ENCODE measurements at places on chromosomes 2 and 18.

DNA sequence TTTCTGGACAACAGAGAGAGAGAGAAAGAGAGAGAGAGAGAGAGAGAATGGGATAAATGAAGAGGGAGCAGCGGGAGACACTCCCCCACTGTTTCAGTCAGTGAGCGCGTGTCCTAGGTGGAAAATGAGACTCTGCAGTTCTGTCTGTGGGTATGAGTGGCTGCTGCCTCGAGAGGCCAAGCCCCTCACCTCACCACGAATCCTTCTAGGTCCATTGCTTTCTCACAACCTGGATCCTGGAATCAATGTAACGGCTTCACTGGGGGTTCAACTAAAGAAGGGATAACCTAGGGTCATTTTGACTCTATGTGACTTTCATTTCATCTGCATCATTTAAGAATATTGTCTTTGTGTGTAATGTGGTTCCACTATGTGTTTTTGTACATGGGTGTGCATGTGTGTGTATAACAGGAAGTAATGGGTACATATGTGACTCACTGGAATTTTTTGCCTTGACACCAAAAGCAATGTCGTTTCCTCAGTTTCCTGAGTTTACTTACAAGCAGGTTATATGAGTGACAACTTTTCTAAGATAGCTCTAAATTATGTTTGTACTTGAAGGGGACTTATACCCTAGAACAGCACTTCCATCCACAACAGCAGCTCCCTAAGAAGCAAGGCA lies 221.4 kb upstream of the TRIB2 start:
- no peak for DNase-seq

- no peak for DNase-seq
These were observed 162.4 kb upstream of the NABP1 start for GRCh38 chr2:191515551-191515950.

- no peak for DNase-seq
These were observed 61.0 kb downstream of the AQP4 start for GRCh38 chr18:26804519-26804918.

GRCh38 chr2:215940645-215941184 lies 72.6 kb downstream of the MREG start:
- no peak for DNase-seq

- DNase-seq, result no peak
These were observed 60.9 kb upstream of the RMDN2 start for GRCh38 chr2:37864217-37864616.

All from esophagus squamous epithelium (tissue), 5 donors.